Stimulated activated naive CD8-positive, alpha-beta T cell treated with anti-CD3 and anti-CD28 coated beads, Interleukin-15, Interleukin-2, amounts not matched to agents 100 U/mL and 50 U/mL, for 24 hours (primary cell): ENCODE measurements at places on chromosomes 6 and 20.

- DNase-seq, result no peak
Measured at GRCh38 chr6:5315881-5316280, 54.6 kb downstream of the FARS2 start.

GRCh38 chr6:170021579-170021978 is 269.3 kb downstream of the DLL1 start:
- DNase-seq, result no peak

DNA sequence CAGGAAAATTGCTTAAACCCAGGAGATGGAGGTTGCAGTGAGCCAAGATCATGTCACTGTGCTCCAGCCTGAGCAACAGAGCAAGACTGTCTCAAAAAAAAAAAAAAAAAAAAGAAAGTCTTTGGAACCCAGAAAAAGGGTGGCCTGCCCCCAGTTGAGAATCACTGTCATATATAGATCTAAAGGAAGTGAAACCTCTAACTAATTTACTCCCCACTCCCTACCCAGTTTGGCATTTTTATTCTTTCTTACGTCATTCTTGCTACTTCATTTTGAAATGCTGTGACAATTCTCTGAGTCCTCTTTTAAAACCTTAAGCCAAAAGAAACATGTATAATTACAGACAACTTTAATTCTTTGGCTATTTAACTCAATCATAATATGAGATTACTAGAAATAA is 254.8 kb downstream of the CDC5L start:
- DNase-seq, result no peak

- no peak for DNase-seq
Measured at GRCh38 chr20:59774921-59775686, 158.3 kb downstream of the SYCP2 start.

DNA sequence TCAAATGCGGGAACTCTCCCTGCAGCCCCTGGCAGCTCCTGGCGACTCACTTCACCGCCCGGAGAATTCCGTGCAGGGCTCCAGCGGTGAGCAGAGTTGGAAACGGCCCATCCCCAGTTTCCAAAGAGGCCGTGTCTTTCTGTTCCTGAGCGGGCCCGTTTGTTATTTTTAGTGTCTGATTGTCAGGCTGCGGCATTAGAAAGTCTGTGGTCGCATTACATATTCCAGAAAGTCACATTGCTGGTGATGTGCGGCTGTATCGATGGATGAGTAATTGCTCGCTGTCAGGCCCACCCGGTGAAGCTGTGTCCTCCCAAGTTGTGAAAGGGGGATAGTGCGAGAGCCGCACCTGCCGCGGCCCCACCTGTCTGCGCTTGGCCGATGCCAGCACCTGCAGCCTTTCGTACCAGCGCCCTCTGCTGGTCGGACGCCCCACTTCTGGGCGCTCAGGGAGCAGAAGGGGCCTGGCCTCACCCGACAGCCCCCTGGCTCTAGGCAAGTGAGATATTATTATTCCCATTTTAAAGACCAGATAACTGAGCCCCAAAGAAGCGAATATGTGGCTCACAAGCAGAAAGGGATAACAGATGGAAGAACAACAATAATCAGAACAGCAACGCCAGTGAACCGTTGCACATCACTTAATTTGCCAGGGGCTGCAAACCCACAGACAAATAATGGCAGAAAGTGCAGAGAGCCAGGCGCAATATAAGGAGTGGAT is 244.9 kb downstream of the TSHZ2 start:
- DNase-seq, result peak; percentile 88

DNA sequence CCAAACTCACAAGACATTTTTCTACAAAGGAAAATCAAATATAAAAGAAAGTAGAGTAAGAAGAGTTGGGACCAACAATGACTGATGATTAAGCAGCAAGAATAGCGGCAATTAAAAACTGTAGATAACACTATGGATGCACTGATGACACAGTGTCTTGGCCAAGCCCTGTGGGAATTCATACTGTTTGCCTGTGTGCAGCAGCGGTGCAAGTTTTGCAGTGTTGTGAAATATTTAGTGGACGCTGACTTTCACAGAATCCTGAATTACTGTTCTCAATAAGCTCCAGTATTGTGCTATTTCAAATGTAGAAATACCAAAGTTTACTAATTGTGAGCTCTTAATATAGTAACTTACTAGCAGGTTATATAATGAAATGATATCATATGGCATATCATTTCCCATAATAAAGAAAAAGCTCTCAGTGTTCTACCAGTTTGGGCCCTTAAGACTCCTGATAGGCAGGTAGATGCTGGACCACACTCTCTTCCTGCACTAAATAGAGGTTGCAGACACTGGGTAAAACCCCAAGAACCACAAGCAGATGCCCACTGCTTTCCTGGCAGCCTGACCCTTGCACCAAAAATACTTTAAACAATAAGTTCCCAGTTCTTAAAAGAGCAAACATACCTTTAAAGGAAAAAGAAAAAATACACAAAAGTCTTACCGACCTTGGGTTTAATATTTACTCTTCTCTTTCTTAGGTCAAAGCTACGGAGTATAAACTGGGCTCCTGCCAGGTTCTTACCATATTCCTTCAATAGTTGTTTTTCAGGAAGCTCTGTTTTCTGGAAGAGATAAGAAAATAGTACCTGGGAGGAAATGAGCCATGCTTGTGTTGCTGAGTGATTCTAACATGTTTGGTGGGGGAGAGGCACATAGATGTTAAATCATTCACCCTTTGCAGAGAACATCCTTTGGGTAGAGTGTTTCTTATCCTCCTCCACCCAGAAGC is 41.6 kb downstream of the ANKEF1 start:
- DNase-seq, result no peak

DNA sequence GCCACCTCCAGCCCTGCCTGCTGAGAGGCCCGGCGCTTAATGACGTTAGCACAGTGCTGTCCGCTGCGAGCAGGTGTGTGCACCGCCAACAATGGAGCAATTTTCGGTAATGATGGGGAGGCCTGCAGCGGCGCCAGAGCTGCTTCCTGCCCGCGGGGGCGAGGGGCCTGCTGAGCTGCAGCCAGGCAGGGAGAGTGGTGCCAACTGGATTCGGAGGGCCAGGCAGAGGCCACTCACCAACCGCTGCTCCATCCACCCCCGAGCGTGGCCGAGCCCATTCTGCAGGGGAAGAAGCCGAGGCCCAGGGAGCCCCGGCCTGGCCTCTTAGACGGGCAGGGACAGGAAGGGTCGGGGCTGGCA is 9.6 kb downstream of the HRH3 start:
- no peak for DNase-seq

DNA sequence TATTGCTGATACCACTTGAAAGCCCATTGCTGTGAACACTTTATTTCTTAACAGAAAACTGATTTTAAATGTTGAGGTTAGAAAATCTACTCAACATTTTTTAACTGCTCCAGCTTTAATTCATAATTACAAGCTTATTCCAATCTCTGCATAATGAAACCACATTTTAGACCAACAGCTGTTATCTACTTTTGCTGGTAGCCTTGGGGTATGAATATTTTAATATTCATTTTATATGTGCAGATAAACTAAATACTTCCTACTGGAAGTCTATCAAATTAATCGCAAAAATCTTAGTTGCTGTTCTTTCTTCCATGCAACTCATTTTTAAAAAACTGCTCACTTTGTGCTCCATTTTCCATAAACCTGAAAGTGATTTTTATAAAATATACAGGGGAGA is 189.3 kb upstream of the SLC35B3 start:
- no peak for DNase-seq

DNA sequence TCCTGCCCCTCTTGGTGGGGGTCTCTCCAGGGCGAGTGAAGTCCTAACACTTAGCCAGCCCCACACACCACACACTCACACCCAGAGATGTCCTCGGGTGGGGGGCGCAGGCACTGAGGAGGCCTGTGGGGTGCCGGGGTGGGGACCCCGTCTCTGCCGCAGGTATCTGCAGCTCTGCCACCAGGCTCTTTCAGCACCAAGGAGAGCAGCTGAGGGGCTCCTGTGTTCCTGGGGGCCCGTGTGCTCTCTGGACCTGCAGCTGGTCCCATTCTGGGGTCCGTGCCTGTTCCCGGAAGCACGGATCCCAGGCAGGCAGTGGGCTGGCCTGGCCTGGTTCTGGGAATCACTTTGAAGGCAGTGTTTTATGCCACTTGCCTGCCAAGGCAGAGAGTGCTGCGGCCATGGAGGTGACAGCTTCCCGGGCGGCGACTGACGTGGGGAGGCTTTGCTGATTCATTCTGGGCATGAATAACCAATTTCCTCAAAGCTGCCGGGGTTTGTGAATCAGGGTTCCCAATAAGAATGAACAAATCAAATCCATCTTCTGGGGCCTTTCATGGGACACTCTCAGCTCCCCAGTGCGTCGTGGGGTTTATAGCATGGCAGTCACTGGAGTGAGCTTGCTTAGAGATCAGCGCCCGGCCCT is 54.4 kb upstream of the SLCO4A1 start:
- DNase-seq, result peak; percentile 43

GRCh38 chr6:107822176-107823046 is 1.7 kb downstream of the SCML4 start:
- peak; percentile 47 for DNase-seq

DNA sequence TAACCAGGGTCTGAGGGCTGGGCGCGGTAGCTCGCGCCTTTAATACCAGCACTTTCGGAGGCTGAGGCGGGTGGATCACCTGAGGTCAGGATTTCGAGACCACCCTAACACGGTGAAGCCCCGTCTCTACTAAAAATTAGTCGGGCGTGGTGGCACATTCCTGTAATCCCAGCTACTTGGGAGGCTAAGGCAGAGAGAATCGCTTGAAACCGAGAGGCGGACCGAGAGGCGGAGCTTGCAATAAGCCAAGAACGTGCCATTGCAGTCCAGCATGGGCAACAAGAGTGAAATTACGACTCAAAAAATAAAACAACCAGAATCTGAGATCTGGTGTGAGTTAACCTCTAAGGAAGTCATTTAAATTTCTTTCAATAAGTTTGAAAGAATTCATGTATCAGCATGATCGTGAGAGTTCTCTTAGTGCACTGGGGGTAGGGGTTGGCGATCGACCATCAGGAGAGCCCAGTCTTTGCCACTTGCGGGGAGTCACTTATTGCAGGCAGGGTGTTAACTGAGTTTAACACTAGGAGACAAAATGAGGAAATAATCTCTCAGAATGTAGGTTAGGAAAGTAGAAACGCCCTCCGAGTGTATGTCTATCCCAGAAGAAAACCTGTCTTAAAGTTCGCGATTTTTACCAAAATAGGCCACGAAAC is 206.5 kb upstream of the ZNF184 start:
- DNase-seq, result no peak

- DNase-seq, result peak; percentile 46
Measured at GRCh38 chr6:25050356-25050755, 114.6 kb upstream of the RIPOR2 start.

DNA sequence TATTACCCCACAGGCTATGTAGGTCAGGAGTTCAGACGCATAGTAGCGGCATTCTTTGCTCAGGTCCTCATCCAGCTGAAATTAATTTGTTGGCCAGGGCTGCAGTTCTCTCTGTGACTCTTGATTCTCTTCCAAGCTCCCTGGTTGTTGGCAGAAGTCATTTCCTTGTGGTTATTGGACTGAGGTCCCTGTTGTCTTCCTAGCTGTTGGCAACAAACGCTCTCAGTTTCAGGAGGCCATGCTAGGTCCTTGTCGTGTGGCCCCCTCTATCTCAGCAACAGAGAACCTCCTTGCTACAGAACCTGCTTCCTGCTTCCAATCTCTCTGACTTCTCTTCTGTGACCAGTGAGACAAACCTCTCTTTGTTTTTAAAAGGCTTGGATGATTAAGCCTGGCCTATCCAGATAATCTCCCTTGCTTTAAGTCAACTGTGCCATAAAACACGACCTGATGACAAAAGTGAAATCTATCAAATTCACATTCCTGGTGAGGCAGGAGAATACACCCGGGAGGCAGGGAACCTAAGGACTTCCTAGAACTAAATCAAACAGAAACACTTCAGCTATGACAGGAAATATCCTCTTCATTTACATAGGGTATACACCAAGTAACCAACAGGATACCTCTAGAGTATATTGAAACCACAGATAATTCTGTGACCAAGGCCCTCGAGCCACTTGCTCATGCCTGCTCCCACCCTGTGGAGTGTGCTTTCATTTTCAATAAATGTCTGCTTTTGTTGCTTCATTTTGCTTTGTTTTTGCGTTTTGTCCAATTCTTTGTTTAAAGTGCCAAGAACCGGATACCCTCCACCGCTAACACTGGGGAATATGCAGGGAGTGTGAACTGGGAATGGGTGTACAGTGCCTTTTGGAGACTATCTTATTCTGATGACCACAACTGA is 196.0 kb downstream of the BTBD3 start:
- no peak for DNase-seq

- DNase-seq, result peak; percentile 12
Measured at GRCh38 chr6:47780510-47781356, 1.1 kb upstream of the OPN5 start.

GRCh38 chr20:51979226-51979625 is 176.9 kb upstream of the SALL4 start:
- no peak for DNase-seq

- DNase-seq, result no peak
Measured at GRCh38 chr6:6806844-6807518, 218.5 kb downstream of the LY86 start.

GRCh38 chr20:56554869-56555268 is 21.8 kb downstream of the FAM209B start:
- no peak for DNase-seq

- DNase-seq, result peak; percentile 13
Measured at GRCh38 chr6:99334526-99335127, 14.8 kb downstream of the FAXC start.

GRCh38 chr20:9884061-9884460 is 45.2 kb upstream of the PAK5 start:
- no peak for DNase-seq

DNA sequence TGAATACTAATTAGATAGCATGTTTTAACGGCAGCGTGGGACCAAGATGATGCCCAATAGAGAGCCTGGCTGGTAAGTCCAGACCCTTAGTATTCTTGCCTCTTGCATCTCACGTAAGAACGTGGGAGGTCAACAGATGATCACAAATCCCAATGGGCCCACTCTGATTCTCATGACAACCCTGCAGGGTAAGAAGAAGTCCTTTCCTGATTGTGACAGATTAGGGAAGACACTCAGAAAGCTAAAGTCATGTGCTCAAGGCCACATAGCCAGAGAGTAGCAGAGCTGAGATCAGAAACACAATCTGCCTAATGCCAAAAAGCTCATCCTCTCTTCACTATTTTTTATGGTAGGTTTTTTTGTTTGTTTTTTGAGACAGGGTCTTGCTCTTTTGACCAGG is 103.8 kb downstream of the RALGAPA2 start:
- no peak for DNase-seq

- DNase-seq, result peak; percentile 21
Measured at GRCh38 chr20:19784511-19785172, 26.6 kb downstream of the RIN2 start.
